ENCODE measurements at places on chromosomes 2 and 18.
A peak's percentile ranks its signal among the peaks of the same experiment; 100 is the strongest.

- DNase-seq: no peak
Observed at GRCh38 chr2:217975626-217976025, 27.2 kb downstream of the TNS1 start.

GRCh38 chr2:160306985-160307384, 106.9 kb upstream of the ITGB6 start:
- peak; percentile 47 for DNase-seq

DNA sequence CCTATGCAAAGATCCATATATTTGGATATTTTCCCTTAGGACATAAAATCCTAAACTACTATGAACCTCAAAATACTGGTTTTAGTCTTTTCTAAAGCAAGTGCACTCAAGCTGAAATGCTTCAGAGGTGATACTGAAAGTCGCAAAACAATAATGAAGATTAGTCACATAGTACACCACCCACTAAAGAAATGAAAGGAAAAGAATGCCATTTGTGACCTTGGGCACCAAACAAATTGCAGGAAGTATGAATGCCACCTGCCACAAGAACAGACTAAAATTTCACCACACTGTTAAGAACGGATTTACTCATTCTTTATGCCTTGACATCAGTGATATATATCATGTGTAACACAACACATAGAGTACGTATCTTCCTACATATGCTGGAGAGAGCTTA, 161.5 kb downstream of the ZNF521 start:
- DNase-seq: no peak

DNA sequence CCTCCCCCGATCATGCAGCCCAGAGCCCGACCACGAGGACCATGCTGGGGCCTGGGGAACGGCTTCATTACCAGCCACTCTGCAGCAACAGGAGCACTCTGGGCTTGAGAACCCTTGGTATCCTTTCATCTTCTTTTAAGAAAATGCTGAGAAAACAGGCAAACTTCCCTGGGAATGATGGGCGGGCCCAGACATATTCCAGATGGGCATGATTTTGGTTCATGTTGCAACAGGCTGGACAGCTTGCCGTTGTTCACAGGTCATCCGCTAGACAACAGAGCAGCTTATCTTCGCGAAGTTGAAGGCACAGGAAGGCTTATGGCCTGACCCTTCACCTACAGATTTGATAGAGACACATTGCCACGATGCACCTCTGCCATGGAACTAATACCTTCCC, 121.0 kb downstream of the KLHL29 start:
- no peak for DNase-seq

- DNase-seq: no peak
Observed at GRCh38 chr2:46086578-46087070, 210.6 kb upstream of the EPAS1 start.

GRCh38 chr18:22742409-22742808, 190.7 kb upstream of the RBBP8 start:
- DNase-seq: no peak

- no peak for DNase-seq
Observed at GRCh38 chr2:53820711-53821110, 33.9 kb downstream of the ERLEC1 start.

- peak; percentile 57 for DNase-seq
Observed at GRCh38 chr2:24930768-24931167, 10.7 kb upstream of the ADCY3 start.

DNA sequence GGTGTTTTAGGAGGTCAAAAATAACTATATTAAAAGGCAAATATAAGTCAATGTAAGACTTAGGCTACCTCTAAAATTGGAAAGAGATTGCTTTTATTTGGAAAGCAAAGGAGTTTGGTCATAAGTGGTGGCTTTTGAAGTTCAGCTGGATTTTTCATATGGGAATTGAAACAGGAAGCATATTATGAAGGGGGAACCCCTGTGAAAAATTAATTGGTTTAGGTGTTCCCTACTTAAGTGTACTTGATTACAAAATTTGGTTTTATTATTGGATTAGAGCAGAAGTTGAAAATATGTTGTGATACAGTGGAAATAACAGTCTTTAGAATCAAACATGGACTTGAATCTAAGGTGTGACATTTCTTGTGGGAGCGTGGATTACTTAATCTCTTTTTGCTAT, 121.4 kb upstream of the TTC27 start:
- DNase-seq: no peak

GRCh38 chr2:208034503-208035140, 9.3 kb upstream of the PLEKHM3 start:
- no peak for DNase-seq

DNA sequence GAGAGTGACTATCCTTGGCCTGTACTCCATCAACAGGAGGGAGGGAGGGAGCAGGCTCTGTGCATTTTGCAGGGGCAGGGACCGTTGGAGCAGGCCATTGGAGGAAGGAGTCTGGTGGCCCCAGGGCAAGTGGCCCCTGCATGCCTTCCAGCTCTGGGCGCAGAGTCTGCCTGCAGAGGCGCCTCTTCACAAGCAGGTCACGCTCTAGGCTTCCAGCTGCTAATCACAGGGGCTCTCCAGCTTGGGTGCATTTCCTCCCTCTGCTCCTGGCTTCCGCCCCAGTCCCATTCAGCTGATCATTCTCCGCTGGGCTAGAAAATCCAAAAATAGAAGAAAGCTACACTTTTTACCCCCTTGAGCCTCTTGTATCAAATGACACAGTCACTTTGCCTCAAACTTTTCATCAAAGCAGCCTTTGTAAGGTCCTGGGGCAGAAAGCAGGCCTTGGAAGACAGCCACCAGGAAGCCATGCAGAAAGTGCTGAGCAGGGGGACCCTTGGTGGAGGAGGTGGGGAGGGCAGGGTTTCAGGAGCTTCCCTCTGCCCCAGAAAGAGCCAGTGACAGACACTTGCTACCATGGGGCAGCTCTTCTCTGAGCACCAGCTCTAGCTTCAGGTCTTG, 11.3 kb downstream of the TMEM247 start:
- peak; percentile 46 for DNase-seq

GRCh38 chr2:124145982-124146381, 120.9 kb downstream of the CNTNAP5 start:
- no peak for DNase-seq

- no peak for DNase-seq
Observed at GRCh38 chr18:939958-940357, 35.3 kb downstream of the ADCYAP1 start.

DNA sequence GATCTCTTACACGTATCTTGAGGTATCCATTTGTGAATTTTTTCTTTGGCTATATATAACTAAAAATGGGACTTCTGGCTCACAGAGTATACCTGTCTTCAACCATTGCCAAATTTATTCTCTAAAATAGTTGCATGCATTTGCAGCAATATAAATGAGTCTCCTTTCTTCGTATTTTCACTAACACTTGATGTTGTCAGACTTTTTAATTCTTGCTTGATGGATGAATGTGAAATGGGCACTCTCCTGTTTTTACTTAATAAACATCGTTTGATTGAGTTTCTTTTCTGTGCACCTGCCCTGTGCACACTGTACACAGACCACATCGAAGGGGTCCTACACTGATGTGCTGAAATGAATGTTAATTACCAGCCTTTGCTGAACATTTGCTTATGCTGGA, 121.8 kb downstream of the DDX1 start:
- DNase-seq: no peak

DNA sequence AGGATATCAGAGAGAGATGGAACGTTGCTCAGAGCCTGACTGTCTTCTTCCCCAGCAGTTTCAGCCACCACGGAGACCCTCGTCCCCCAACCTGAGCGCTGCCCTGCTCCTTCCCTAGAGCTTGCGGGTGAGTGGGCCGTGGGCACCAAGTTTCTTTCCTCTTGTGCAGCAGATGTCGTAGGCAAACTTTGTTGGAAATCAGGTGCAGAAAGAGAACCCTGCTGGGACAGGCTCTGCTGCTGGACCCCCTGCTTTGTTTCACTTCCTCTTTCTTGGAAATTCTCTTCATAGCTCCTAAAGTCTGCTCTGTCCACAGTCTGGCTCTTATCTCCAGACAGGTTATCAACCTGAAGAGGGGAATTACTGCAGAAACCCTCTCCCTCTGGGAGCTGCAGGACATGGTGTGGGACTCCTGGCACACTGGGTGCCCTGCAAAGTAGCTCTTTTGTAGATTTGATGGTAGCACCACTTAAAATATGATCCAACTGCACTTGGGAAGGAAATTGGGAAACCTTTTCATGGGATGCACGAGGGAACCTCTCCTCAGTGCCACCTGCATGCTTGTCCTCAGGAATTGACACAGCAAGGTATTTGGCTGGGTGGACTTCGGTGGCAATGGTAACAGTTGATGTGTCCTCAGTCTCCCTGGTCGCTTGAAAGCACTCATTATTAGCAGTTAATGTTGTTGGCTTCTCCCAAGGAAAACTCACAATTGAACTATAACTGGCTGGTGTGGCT, 92.2 kb downstream of the ALPK2 start:
- DNase-seq: no peak

- no peak for DNase-seq
Observed at GRCh38 chr2:201890453-201890852, 84.1 kb downstream of the CDK15 start.

GRCh38 chr18:45218436-45218835, 396.8 kb upstream of the SLC14A2 start:
- no peak for DNase-seq

- DNase-seq: no peak
Observed at GRCh38 chr2:85914922-85915321, 26.1 kb upstream of the ST3GAL5 start.

DNA sequence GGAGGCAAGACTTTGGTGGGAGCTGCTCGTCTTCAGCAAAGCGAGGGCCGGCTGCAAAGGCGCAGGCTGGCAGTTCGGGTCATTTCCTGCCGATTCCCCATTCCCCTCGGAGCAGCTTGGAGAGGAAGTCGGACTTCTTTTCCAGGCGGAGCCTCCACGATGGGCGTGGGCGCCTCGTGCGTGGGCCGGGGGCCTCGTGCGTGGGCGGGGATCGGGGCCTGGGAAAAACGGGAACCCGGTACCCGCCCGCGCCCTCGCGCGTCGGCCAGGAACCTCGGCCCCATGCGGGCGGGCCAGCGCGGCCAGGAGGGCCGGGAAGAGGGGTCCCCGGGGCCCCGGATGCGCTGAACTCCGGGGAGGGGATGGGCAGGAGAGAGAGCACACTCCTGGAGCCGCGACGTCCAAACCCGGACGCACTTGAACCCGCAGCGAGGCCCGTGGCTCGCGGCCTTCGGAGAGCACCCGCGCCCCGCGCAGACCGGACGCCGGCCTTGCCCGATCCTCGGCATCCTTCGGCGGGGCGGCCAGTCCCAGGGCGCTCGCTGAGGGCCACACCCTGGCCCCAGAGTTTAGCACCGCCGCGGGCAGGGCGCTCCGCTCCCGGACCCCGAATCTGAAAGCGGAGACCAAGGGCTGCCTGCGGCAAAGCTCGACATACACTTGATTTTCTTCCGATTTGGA, 368.4 kb downstream of the MTX2 start:
- peak; percentile 61 for DNase-seq

DNA sequence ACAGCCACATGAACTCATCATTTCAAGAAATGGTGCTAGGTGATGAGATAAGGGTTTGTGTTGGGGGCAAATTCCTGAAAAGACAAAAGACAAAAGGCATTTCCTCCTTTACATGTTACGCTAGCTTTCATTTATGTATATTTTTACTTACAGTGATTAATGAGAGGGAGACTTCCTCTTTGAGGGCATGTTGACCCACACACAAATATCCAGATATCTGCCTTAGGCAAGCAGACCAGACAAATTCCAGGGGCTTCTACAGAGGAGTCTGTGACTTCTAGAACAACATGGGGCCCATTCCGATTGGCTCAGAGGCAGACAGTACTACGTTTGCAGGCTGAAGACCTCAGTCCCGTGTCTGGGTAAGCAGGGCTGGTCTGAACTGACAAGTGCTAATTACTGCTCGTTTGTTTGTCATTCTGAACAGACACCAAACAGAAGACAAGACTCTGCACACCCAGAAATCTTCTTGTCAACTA, 74.8 kb upstream of the ST6GAL2 start:
- no peak for DNase-seq

DNA sequence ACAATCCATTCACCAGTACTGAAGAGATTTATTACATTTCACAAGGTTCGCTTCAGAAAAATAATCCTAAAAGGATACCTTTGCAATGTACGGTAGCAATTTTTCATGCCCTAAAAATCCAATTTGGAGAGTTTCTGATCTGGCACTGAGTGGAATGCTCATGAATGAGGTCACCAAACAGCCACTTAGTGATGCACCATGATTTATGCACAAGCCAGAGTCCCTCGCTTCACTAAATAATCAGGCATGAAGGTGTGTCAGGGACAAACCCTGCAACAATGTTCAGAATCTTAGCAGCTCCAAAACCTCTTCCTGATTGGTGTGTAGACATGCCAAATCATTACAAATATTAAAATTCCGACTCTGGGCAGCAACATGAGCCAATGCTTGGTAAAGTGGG, 221.1 kb downstream of the CNTNAP5 start:
- DNase-seq: no peak

DNA sequence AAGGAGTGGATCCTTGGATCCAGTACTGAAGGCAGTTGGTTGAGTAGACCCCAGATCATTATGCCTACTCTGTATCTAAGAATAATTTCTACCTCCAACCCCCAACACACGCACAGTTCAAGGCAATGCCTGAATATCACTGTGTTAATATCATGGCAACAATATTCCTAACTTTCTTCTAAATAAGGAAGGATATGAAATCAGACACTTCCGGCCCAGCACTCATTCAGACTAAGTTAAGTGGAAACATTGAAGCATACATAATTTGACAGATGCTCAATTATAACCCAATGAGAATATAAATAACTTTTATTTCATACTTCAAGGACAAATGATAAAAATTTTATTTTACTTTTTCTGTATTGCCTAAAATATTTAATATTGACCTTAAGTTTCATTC, 153.6 kb upstream of the COL3A1 start:
- DNase-seq: no peak

DNA sequence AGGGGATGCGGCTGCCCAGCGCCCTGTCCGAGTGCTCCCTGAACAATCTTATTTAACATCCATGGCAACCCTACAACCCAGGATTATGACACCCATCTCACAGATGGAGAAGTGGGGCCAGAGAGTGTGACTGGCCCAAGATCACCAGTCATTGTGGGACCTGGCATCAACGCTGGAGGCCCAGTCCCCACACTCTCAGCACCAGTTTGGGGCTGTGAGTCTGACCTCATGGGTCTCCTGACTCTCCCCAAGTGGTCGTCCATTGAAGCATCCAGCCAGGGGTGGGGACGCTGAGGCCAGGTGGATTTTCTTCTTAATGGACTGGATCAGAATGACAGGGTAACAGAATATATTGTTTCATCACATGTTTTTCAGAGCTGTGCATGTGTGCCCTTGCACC, 24.5 kb downstream of the MAL start:
- DNase-seq: no peak

- peak; percentile 53 for DNase-seq
Observed at GRCh38 chr2:147829106-147829505, 15.7 kb upstream of the ACVR2A start.

DNA sequence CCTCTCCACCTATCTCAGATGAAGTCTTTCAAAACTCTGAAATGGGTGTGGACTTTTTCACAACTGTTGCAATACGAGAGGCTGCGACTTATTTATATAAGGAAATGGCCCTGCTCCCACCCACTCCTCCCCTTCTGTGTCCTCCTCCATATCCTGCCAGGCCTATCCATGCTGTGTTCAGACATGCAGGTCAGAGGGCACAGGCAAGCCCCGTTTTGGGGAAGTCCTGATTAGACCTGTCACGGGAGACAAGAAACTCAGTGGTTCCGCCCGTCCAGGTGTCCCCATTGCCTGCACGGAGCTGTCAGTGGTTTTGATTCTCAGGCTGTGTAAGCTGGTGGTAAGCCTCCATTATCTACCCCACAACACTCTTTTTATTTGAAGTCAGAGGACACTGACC, 99.6 kb upstream of the MGAT5 start:
- no peak for DNase-seq

GRCh38 chr2:105557021-105557920, 158.4 kb upstream of the FHL2 start:
- DNase-seq: no peak

GRCh38 chr2:224875841-224876240, 159.7 kb upstream of the CCDC195 start:
- no peak for DNase-seq
